ENCODE measurements at places on chromosomes 16 and 17. TPM values are rescaled to one million over a fixed set of nuclear protein-coding genes. Genes with fewer than 3 reads are reported as not detected.
A peak's percentile ranks its signal among the peaks of the same experiment; 100 is the strongest.

GRCh38 chr17:27338536-27338985 lies 44.6 kb downstream of the WSB1 start:
- DNase-seq = no peak
- H3K4me1 ChIP-seq = peaks cover 3% of the 10 kb centered on the region
- no peak overlapping the region for H3K27ac ChIP-seq
- no peaks in the 10 kb centered on the region for H3K36me3 ChIP-seq
- no peaks in the 10 kb centered on the region for H3K27me3 ChIP-seq
- no peak overlapping the region for H3K4me3 ChIP-seq

The ABCC12 gene
- not detected for total RNA-seq

The PMFBP1 gene
- 1.2 TPM for total RNA-seq

The KCNJ16 gene
- total RNA-seq = 0.73 TPM

DNA sequence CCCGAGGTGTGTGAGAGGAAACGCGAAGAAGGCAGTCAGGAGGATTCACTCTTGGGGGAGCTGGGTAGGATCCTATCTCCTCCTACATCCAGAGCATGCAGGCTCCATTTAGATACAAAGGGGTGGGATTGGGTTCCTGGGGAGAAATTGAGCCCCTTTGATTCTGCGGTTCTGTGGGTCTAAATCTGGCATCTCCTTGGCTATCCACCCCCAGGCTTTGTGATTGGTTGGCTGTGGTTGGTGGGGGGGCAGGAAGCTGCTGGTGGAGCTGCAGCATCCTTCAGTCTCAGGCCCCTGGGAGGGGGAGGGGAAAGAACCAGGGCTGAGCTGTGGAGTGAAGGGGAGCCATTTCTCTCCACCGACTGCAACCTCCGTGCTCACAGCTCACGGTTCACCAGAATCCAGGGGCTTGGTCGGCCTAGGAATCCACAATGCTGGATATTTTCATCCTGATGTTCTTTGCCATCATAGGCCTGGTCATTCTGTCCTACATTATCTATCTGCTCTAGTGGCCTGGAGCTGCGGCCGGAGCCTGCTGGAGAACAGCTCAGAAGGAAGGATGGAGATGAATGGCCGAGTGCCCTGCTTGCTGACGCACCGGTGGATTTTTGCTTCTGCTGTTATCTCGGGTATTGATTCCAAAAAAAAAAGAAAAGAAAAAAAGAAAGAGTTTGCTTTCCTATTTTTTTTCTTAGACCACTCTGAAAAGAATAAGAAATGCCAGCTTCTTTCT lies at the start of gene LASP1NB:
Gene LASP1NB, plus strand, starts transcription at position 352 of the 733 bp plus-strand sequence.
- H3K27me3 ChIP-seq = no peaks in the 10 kb centered on the region
- DNase-seq = peak; percentile 40
- peaks cover 6% of the 10 kb centered on the region for H3K4me1 ChIP-seq
- peaks cover 2% of the 10 kb centered on the region for H3K36me3 ChIP-seq
- no peak within 1 kb of the TSS for H3K4me3 ChIP-seq

- H3K27ac ChIP-seq = no peak overlapping the region
- H3K36me3 ChIP-seq = no peaks in the 10 kb centered on the region
- peak; percentile 7 for DNase-seq
- no peak overlapping the region for H3K4me3 ChIP-seq
These were observed 2.2 kb downstream of the HEATR9 start for GRCh38 chr17:35866341-35866950.

DNA sequence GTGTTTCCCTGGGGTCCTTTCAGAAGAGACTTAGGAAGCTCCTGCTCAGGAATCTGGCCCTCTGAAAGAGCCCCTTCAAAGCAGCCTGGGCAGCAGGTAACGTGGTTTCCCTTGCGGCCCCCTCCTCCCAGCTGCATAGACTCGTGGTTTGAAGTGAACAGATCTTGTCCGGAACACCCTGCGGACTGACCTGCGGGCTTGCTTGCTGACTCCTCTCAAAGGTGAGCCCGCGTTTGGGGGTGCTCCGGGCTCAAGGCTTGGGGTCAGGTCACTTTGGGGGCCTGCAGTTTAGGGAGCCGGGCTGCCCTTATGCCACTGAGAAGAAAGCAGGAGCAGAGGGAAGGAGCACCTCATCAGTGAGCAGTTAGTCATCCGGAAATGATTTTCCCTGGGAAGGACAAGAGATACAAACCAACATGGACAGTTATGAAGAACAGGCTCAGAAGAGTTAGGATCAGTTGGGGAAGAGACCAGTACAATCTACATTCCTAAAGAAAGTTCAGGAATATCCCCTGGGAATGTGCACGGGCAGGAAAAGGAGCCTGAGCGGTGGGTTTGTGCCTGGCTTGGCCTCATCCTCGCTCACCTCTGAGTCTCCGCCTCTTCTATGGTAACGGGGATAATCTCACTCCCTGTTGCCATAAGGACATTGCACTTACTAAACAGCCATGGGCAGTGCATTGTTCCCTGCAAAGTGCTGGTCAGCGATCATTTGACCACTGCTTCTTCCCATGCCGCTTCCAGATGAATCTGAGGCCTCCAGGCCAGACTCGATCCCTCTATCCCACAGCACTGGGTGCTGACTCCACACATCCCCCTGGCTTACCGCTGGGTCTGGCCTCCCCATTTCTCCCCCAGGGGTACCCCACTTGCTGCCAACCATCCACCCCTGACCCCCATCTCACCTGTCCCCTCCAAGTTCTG lies 10.0 kb downstream of the LDHD start:
- no peak for DNase-seq
- H3K27me3 ChIP-seq = no peaks in the 10 kb centered on the region
- H3K4me1 ChIP-seq = peaks cover 30% of the 10 kb centered on the region
- no peak overlapping the region for H3K27ac ChIP-seq
- H3K36me3 ChIP-seq = no peaks in the 10 kb centered on the region
- no peak overlapping the region for H3K4me3 ChIP-seq

The PPM1E gene
- total RNA-seq = 0.79 TPM

- H3K27me3 ChIP-seq = no peaks in the 10 kb centered on the region
- no peaks in the 10 kb centered on the region for H3K36me3 ChIP-seq
- no peak overlapping the region for H3K4me3 ChIP-seq
These were observed 251.4 kb downstream of the SOX9 start for GRCh38 chr17:72372185-72372584.

DNA sequence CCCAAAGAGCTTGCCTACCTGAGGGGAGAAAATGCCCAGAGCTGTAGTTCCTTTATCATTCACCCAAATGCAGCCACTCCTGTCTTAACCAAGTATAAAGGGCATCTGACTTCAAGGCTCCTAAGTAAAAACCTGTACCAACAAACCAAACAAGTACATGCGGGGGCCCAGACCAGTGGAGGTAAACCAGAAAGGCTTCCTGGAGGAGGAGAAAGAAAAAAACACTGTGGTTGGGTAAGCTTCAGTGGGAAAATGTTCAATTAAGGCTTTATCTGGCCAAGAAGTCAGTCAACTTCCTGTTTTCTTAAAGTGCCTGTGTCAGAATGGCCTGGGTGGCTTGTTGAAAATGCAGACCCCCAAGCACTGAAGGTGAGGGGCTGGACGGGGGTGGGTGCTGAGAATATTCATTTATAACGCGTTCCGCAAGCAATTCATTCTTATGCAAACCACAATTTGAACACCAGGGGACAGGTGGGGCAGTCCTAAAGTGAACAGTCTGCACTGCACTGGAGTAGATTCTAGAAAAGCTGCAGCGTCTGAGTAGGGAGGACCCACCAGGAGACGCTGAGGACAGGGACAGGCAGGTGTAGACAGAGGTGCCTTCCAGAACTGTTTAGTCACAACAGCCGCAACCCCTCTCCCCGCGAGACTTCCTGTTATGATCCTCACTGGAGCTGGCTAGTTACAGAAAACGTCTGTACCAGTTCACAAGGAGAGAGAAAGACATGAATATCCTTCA lies 467.1 kb downstream of the SOX9 start:
- DNase-seq = peak; percentile 64
- peak overlapping the region; percentile 48 for H3K4me3 ChIP-seq
- H3K36me3 ChIP-seq = no peaks in the 10 kb centered on the region
- peaks cover 32% of the 10 kb centered on the region for H3K4me1 ChIP-seq
- peak overlapping the region; percentile 71 for H3K27ac ChIP-seq

DNA sequence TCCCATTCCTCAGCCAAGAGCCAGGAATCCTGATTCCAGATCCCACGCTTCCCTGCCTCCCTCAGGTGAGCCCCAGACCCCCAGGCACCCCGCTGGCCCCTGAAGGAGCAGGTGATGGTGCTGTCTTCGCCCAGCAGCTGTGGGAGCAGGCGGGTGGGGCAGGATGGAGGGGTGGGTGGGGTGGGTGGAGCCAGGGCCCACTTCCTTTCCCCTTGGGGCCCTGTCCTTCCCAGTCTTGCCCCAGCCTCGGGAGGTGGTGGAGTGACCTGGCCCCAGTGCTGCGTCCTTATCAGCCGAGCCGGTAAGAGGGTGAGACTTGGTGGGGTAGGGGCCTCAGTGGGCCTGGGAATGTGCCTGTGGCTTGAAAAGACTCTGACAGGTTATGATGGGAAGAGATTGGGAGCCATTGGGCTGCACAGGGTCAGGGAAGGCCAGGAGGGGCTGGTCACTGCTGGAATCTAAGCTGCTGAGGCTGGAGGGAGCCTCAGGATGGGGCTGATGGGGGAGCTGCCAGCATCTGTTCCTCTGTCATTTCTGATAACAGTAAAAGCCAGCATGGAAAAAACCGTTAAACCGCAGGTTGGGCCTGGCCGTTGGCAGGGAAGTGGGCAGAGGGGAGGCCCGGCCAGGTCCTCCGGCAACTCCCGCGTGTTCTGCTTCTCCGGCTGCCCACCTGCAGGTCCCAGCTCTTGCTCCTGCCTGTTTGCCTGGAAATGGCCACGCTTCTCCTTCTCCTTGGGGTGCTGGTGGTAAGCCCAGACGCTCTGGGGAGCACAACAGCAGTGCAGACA lies at the start of gene SPN:
Gene SPN, plus strand, starts transcription at position 232 of the 791 bp plus-strand sequence. Its CDS starts 482 bp downstream, at position 714.
- H3K4me1 ChIP-seq = no peaks in the 10 kb centered on the region
- no peaks in the 10 kb centered on the region for H3K27me3 ChIP-seq
- no peaks in the 10 kb centered on the region for H3K36me3 ChIP-seq
- no peak within 1 kb of the TSS for H3K4me3 ChIP-seq
- no peak within 1 kb of the TSS for H3K27ac ChIP-seq

DNA sequence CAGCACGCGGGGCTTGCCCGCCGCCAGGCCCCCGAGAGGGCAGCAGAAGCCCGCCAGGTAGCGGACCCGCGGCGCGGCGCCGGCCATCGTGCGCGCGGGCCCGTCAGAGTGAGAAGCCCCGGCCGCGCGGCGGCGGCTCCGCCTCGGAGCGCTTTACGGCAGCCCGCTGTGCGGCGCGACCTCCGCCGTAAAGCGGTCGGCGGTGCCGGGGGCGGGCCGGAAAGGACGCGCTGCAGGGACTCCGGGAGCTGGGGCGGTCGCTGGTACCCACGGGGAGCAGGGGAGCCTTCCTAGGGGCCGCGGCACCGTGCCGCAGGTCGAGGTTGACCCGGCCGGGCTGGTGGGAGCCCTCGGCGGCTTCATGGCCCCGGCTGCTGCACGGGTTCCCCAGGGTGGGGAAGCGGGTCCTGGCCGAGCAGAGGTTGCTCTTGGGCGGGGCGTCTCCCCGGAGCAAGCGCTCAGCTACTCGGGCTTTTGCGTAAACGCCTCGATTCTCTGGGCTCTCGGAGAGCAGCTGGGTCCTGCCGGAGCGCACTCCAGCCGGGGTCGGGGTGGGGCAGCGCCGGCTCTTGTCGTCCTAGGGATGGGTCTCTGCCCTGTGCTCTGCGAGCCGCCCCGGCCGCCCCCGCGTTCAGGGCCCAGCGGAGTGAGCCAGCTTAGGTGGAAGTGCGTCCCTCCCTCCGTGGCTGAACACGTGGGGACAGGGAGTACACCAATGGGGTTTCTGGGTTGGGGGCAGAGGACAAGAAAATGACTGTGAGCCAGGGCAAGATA lies at the start of gene FAAP100:
Gene FAAP100, minus strand, starts transcription at position 110 of the 774 bp plus-strand sequence. Its CDS starts 23 bp downstream, at position 87.
- peaks cover 10% of the 10 kb centered on the region for H3K36me3 ChIP-seq
- peak; percentile 56 for DNase-seq
- H3K27me3 ChIP-seq = no peaks in the 10 kb centered on the region
- peak within 1 kb of the TSS; percentile 81 for H3K4me3 ChIP-seq
- peak within 1 kb of the TSS; percentile 69 for H3K27ac ChIP-seq

The SHCBP1 gene
- total RNA-seq = 3.4 TPM

The MYH1 gene
- not detected for total RNA-seq

The CHD9NB gene
- total RNA-seq = 3.3 TPM

GRCh38 chr17:75806822-75807500 lies 22.4 kb downstream of the UNK start:
- no peaks in the 10 kb centered on the region for H3K27me3 ChIP-seq
- no peak overlapping the region for H3K27ac ChIP-seq
- H3K4me3 ChIP-seq = no peak overlapping the region

DNA sequence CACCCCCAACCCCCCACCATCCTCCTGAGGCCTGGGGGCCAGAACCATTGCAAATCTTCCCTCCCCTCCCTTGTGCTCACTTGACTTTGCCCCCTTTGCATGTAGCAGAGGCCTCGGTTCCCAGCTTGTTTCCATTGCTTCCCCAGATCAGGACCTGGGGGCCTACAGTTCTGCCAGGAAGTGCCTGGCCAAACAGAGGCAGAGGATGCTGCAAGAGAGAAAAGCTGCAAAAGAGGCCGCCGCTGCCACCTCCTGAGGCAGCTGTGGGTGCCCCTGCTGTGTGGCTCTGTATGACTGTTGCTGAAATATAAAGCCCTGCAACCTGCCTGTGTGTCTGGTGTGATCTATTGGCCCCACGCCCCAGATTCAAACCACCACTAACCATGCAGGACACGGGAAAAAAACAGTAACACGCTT lies 2.3 kb downstream of the NDUFB10 start:
- H3K36me3 ChIP-seq = peaks cover 9% of the 10 kb centered on the region
- DNase-seq = no peak
- H3K27ac ChIP-seq = no peak overlapping the region
- H3K4me3 ChIP-seq = no peak overlapping the region
- H3K27me3 ChIP-seq = no peaks in the 10 kb centered on the region
- peaks cover 37% of the 10 kb centered on the region for H3K4me1 ChIP-seq

GRCh38 chr17:67080804-67081203 lies 36.5 kb downstream of the CACNG1 start:
- DNase-seq = no peak
- peaks cover 3% of the 10 kb centered on the region for H3K36me3 ChIP-seq
- no peak overlapping the region for H3K4me3 ChIP-seq
- no peaks in the 10 kb centered on the region for H3K27me3 ChIP-seq
- H3K27ac ChIP-seq = no peak overlapping the region

- no peak for DNase-seq
- H3K27me3 ChIP-seq = peaks cover 28% of the 10 kb centered on the region
These were observed at the start of gene GAS7 for GRCh38 chr17:10198509-10199249. Gene GAS7 (minus strand): TSS chr17:10198606.

The COX6A2 gene
- total RNA-seq = not detected

DNA sequence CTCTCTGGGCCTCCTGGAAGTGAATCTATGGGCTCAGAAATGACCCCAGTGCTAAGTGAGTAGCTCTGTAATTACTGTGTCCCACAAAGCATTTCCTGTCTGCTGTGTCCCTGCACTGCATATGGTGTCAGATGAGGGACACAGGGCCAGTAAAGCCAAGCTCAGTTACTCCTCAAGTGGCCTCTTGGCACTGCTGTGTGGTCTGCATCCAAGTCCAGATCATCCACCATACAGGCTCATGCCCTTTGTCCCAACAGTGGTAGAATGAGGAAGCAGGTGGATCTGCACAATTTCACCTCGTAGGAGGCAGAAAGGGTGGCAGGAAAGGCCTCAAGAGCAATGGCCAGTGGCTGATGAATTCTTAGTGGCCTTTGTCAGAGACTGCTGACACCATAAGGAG lies 146.8 kb downstream of the SOX9 start:
- no peaks in the 10 kb centered on the region for H3K27me3 ChIP-seq
- no peak overlapping the region for H3K4me3 ChIP-seq
- H3K4me1 ChIP-seq = no peaks in the 10 kb centered on the region
- no peak for DNase-seq
- no peaks in the 10 kb centered on the region for H3K36me3 ChIP-seq
- no peak overlapping the region for H3K27ac ChIP-seq

GRCh38 chr16:85566561-85567100 lies 46.5 kb upstream of the GSE1 start:
- no peak overlapping the region for H3K27ac ChIP-seq
- H3K36me3 ChIP-seq = no peaks in the 10 kb centered on the region
- no peak for DNase-seq
